ENCODE measurements at places on chromosomes 6 and 20.

DNA sequence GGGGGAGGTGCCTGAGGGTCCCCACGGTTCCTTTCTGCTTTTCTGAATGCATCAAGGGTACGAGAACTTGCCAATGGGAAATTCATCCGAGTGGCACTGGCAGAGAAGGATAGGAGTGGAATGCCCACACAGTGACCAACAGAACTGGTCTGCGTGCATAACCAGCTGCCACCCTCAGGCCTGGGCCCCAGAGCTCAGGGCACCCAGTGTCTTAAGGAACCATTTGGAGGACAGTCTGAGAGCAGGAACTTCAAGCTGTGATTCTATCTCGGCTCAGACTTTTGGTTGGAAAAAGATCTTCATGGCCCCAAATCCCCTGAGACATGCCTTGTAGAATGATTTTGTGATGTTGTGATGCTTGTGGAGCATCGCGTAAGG is 226.4 kb downstream of the SMOC2 start:
- no peaks in the 10 kb centered on the region for H3K36me3 ChIP-seq
- H3K4me3 ChIP-seq: no peak overlapping the region
- no peak overlapping the region for H3K27ac ChIP-seq
- no peaks in the 10 kb centered on the region for H3K4me1 ChIP-seq
- no peak for DNase-seq

GRCh38 chr20:35297155-35297554 is 4.9 kb upstream of the FAM83C start:
- peaks cover 4% of the 10 kb centered on the region for H3K36me3 ChIP-seq
- H3K4me1 ChIP-seq: no peaks in the 10 kb centered on the region
- no peaks in the 10 kb centered on the region for H3K27me3 ChIP-seq
- H3K4me3 ChIP-seq: no peak overlapping the region

DNA sequence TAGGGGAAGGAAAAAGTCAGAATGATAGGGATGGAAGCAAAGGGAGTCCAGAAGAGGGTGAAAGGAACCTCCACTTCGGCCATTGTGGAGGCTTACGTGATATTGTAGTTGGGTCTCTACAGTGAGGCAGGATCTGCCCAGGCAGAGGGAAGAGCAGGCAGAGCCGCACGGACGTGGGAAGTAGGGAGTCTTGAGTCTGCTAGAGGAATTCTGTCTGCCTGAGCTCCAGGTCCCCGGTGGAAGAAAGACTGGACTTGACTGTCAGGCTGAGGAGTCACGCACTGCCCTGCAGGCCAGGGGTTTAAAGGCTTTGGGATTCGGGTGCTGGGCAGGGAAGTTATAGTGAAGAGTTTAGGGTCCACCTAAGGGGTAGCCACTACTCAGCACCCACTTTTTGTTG is 16.4 kb downstream of the TGM6 start:
- no peaks in the 10 kb centered on the region for H3K36me3 ChIP-seq
- no peak overlapping the region for H3K4me3 ChIP-seq
- H3K4me1 ChIP-seq: no peaks in the 10 kb centered on the region

- no peaks in the 10 kb centered on the region for H3K4me1 ChIP-seq
- H3K27ac ChIP-seq: no peak overlapping the region
- no peaks in the 10 kb centered on the region for H3K36me3 ChIP-seq
- no peak for DNase-seq
- no peaks in the 10 kb centered on the region for H3K27me3 ChIP-seq
- H3K4me3 ChIP-seq: no peak overlapping the region
These were observed 122.1 kb upstream of the MLN start for GRCh38 chr6:33925936-33926335.

DNA sequence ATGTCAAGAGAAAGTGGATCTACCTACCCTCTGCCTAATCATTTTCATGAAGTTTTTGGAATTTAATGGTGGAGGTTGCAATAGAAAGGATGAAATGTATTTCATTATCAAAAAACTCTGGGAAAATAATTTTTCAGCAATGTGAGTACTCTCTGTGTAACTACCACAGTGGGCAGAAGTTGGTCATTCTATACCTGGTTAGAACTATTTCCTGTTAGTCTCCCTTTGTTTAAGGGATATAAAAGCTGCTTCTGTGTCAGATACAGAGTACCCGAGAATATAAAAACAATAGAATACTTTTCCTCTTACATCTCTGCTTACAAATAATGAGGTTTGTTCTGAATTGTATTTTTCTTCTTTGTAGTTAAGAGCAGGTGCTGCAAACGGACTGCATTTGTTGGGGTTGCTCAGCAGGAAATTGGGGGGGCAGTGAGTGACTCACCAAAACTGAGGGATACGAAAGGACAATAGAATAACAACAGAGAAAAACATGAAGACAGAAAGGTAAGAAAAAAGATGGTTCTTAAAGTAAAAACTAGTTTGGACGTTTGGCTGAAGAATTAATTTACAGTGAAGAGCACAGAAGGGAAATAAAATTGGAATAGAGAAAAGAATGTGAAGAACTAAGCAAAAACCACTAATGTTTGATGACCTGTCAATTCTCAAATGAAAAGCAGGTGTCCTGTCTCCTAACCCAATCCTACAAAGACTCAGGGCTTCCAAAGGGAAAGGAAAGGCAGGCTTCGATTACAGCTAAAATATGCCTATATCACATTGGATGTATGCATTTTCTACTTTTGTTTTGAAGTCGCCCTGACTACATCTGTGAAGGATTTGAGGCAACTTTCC is 703.1 kb downstream of the RFPL4B start:
- no peak for DNase-seq
- no peaks in the 10 kb centered on the region for H3K36me3 ChIP-seq
- no peak overlapping the region for H3K4me3 ChIP-seq

- H3K36me3 ChIP-seq: no peaks in the 10 kb centered on the region
- no peak overlapping the region for H3K4me3 ChIP-seq
- H3K4me1 ChIP-seq: no peaks in the 10 kb centered on the region
- H3K27me3 ChIP-seq: no peaks in the 10 kb centered on the region
- no peak for DNase-seq
These were observed 68.1 kb upstream of the SNRPB2 start for GRCh38 chr20:16661756-16662155.

DNA sequence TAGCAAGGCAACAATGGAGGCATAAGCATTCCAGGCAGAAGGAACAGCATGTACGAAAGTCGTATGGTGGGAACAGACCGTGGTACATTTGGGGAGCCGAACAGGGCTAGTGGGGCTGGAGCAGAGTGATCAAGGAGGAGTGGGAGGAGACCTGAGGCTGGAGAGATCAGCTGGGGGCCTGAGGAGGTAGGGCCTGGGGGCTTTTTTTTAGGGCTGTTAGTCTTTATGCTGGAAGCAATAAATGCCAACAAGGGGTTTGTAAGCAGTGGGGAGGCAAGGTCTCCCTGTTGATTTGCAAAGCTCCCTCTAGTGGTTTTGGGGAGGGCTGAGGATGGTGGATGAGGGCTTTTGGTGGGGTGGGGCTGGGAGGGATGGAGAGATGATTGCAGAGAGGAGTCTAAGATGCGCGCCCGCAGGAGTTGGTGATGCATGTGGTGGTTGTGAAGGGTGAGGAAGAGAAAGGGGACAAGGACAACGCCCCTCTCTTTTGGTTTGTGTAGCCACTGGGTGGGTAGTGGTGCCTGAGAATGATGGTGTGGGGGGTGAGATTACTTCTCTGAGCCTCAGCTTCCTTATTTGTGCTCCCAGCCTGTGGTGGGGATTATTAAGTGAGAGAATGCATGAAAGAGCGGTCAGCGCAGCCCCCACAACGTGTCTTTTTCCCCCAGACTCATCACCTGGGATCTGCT is 74.1 kb upstream of the TOX2 start:
- H3K4me1 ChIP-seq: no peaks in the 10 kb centered on the region
- H3K4me3 ChIP-seq: no peak overlapping the region
- H3K27ac ChIP-seq: no peak overlapping the region
- H3K36me3 ChIP-seq: no peaks in the 10 kb centered on the region
- DNase-seq: no peak
